ENCODE measurements at places on chromosomes 4 and X.

GRCh38 chr4:48195374-48195773, 61.3 kb upstream of the TXK start:
- H3K27ac ChIP-seq: peak overlapping the region; percentile 0
- peaks cover 20% of the 10 kb centered on the region for H3K4me1 ChIP-seq
- no peak overlapping the region for H3K4me3 ChIP-seq
- DNase-seq: no peak
- H3K27me3 ChIP-seq: no peaks in the 10 kb centered on the region

DNA sequence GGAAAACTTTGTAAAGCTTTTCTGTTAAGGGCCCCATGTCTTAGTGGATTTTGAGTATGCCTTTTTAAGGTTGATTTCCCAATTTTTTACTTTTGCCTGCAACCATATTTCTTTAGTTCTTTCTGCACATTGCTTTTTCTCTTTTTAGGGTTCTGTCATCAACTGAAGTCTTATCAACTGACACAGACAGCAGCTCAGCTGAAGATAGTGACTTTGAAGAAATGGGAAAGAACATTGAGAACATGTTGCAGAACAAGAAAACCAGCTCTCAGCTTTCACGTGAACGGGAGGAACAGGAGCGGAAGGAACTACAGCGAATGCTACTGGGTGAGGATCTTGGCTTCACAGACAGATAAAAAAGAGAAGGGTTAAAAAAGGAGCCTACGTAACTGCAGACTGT, 27.8 kb downstream of the TAF1 start:
- H3K4me1 ChIP-seq: peaks cover 4% of the 10 kb centered on the region
- H3K4me3 ChIP-seq: no peak overlapping the region
- no peaks in the 10 kb centered on the region for H3K27me3 ChIP-seq
- no peak overlapping the region for H3K27ac ChIP-seq
- DNase-seq: no peak
- H3K36me3 ChIP-seq: peaks cover 35% of the 10 kb centered on the region

DNA sequence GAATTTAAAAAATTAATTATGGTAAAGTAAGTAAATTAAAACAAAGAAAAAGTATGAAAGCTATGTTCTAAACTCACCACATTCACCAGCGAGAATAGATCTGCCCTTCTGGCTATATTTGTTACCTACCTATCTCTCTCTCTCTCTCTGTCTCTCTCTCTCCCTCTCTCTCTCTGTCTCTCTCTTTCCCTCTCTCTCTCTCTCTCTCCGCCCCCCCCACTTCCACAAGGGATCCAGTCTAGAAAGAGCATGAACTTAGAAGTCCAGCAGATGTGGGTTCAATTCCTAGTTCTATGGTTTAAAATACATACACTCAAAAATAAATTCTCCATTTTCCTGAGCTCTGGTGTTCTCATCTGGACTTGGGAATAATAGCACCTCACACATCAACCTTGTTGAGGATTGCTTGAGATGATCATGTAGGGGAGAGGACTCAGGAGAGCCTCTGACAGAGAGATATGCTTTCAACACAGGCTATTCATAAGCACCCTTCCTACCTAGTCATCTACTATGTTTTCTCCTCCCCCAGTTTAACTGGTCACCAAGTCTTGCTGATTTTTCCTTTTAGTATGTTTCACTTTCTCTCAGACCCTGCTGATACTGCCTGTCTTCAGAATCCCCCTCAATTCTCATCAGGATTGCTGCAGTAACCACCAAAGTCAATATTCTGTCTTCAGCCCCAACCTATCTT, 64.7 kb downstream of the SLC7A11 start:
- no peaks in the 10 kb centered on the region for H3K27me3 ChIP-seq
- H3K36me3 ChIP-seq: peaks cover 5% of the 10 kb centered on the region
- no peak overlapping the region for H3K27ac ChIP-seq
- peaks cover 20% of the 10 kb centered on the region for H3K4me1 ChIP-seq
- DNase-seq: no peak

DNA sequence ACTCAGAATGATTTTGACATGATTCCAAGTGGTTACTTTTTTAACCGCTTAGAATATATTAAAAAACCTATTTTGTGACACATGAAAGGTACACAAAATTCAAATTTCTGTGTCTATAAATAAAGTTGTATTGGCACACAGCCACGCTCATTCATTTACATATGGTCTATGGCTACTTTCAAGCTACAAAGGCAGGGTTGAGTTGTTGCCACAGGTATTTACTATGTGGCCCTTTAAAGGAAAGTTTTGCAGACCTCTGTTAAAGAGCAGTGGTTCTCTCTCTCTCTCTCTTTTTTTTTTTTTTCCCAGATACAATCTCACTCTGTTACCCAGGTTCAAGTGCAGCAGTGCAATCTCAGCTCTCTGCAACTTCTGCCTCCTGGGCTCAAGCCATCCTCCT, 23.0 kb downstream of the GPM6B start:
- H3K27ac ChIP-seq: no peak overlapping the region
- H3K27me3 ChIP-seq: no peaks in the 10 kb centered on the region
- H3K4me1 ChIP-seq: peaks cover 3% of the 10 kb centered on the region
- no peaks in the 10 kb centered on the region for H3K36me3 ChIP-seq
- no peak for DNase-seq

DNA sequence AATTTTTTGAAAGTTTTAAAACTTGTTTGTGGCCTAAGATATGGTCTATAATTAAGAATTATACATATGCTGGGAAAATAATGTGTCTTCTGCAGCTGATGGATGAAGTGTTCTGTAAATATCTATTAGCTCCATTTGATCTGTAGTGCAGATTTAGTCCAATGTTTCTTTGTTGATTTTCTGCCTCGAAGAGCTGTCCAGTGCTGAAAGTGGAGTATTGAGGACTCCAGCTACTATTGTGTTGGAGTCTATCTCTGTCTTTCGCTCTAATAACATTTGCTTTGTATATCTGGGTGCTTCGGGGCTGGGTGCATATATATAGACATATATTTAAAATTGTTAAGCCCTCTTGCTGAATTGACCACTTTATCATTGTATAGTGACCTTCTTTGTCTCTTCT, 2127.3 kb downstream of the PCDH7 start:
- no peaks in the 10 kb centered on the region for H3K27me3 ChIP-seq
- no peak overlapping the region for H3K4me3 ChIP-seq
- no peaks in the 10 kb centered on the region for H3K4me1 ChIP-seq
- H3K27ac ChIP-seq: no peak overlapping the region

DNA sequence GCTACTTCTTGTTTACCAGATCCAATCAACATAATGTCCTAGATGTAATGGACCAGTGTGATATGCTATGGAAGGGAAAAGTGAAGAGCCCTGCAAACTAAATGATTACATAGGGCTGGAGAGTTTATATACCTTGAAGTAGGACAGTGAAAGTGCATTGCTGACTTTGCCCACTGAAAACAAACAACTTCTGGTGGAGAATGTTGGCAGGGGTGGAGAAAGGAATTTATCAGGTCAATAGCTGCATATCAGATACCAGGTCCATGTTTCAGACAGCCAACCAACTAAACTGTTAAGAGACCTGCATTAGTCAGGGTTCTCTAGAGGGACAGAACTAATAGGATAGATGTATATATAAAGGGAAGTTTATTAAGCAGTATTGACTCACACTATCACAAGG, 82.4 kb downstream of the DCUN1D4 start:
- no peak for DNase-seq
- no peak overlapping the region for H3K27ac ChIP-seq
- no peaks in the 10 kb centered on the region for H3K27me3 ChIP-seq
- no peaks in the 10 kb centered on the region for H3K36me3 ChIP-seq

DNA sequence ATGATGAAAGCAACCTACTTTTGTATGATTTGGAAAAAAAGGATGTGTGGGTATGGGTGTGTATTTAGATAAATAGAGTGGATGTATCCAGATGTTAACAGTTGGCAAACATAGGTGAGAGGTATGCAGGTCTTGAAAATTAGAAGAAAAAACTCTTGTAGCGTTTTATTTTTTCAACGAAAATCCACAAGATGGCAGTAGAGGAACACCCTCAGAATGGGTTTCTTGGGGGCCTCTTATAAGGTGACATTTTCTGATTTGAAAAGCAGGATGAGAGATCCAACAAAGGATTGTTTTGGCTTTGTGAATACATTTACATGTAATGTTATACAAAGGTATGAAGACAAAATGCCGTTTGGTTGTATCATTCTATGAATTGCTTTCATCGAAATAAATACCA, 68.3 kb downstream of the FMR1NB start:
- H3K27ac ChIP-seq: no peak overlapping the region
- H3K27me3 ChIP-seq: no peaks in the 10 kb centered on the region
- no peaks in the 10 kb centered on the region for H3K36me3 ChIP-seq
- DNase-seq: no peak

GRCh38 chr4:7843831-7844593, 95.6 kb downstream of the AFAP1 start:
- DNase-seq: peak; percentile 34
- peaks cover 11% of the 10 kb centered on the region for H3K36me3 ChIP-seq
- no peak overlapping the region for H3K4me3 ChIP-seq
- H3K4me1 ChIP-seq: no peaks in the 10 kb centered on the region
- no peaks in the 10 kb centered on the region for H3K27me3 ChIP-seq

DNA sequence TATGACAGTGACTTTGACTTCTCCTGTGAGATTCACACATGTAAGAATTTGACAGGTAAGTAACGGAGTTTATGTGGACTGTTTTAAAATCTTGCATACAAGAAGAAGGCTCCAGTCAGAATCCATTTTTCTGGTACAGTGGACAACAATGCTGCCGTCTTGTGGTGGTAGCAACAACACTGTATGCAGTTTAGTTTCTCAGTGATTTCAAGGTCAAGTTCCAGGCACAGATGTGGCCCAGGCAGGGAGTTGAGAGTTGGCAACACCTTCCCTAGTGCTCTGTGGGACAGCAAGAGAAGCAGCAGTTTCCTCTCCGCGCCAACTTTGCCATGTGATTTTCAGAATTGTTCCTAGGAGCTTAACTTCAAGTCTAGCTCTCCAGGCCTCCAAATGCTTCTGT, 56.0 kb upstream of the STPG2 start:
- DNase-seq: no peak
- H3K4me3 ChIP-seq: no peak overlapping the region
- no peaks in the 10 kb centered on the region for H3K27me3 ChIP-seq

DNA sequence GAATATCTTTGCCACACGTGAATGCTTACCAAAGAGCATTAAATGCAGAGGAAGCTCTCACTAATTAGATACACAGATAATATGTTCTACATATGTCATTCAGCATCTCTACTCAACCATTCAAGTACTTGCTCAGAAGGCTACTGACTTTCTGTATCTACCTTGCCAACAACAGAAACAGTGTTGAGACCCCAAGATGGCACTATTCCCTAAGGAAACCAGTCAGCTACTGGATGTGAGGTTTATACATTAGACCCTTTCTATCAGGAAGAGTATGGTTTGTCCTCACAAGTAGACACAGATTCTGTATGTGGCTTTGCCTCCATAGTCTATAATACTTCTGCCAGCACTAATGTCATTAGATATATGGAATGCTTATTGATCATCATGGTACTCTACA, 443.9 kb upstream of the INTU start:
- no peaks in the 10 kb centered on the region for H3K36me3 ChIP-seq
- no peaks in the 10 kb centered on the region for H3K4me1 ChIP-seq
- H3K27ac ChIP-seq: no peak overlapping the region
- no peaks in the 10 kb centered on the region for H3K27me3 ChIP-seq
- no peak overlapping the region for H3K4me3 ChIP-seq

- no peak overlapping the region for H3K4me3 ChIP-seq
- H3K27ac ChIP-seq: no peak overlapping the region
- no peaks in the 10 kb centered on the region for H3K27me3 ChIP-seq
- DNase-seq: no peak
Measured at GRCh38 chr4:69668680-69669079, 15.6 kb upstream of the UGT2A1 start.

Measured in progenitor cell of endocrine pancreas (in vitro differentiated cells).